ENCODE measurements at places on chromosomes 12 and 14.

- DNase-seq = no peak
Measured at GRCh38 chr14:34157651-34158050, 206.8 kb upstream of the EGLN3 start.

GRCh38 chr14:56394826-56395530, 184.6 kb upstream of the TMEM260 start:
- no peak for DNase-seq

GRCh38 chr14:100865682-100866591, 37.6 kb downstream of the RTL1 start:
- DNase-seq = no peak

- no peak for DNase-seq
Measured at GRCh38 chr14:41130274-41130673, 476.4 kb upstream of the LRFN5 start.

- DNase-seq = no peak
Measured at GRCh38 chr14:74634481-74634880, 22.4 kb upstream of the LTBP2 start.

DNA sequence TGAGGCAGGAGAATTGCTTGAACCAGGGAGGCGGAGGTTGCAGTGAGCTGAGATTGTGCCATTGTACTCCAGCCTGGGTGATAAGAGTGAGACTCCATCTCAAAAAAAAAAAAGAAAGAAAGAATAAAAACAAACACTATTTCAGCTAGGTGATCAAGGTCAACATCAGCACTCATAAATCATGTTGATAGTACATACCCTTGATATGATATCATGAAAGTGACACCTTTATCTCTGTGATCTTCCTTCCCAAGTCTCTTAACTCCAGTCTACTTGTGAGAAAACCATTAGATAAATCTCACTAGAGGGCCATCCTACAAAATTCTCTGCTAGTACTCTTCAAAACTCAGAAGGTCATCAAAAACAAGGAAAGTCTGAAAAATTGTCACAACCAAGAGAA, 44.2 kb upstream of the PTGR2 start:
- no peak for DNase-seq

DNA sequence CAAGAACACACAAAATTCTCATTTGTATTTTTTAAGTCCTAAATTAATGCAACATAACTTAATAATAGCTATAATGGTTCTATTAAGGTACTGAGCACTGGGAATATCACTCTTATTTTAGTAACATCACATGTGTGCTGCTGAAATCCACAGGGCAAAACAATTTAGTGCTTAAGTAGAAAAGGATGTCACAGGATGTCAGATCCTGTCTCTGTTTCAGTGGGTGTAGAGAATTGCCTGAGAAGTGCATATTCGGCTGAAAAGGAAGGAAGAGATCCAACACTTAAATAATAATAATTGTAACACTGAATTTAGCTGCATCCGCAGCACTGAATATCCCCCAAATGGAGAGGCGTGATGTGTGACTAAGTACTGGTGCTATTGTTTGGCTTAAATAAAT, 8.6 kb downstream of the LDHB start:
- DNase-seq = no peak

- DNase-seq = no peak
Measured at GRCh38 chr14:29821661-29822429, 105.8 kb downstream of the PRKD1 start.

- DNase-seq = no peak
Measured at GRCh38 chr12:69824966-69825560, at the start of gene MYRFL. Gene MYRFL, plus strand, starts transcription at chr12:69825227. Its CDS starts 291 bp downstream, at chr12:69825518.

DNA sequence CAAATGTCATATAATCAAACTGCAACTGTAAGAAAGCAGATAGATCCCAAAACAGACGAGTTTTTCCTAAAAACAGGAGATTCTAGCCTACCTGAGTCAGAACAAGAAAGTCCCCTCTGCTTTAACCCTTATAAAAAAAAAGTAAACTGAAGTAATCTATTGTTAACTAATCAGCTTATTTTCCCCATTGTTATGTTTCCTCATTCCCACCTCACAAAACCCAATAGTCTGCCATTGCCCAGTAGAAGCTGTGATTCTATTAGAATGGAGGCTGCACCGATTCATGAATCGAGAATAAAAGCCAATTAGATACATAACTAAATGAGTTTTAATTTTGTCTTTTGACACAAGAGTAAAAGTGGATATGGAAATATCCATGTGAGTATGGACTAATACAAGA, 115.4 kb downstream of the MED13L start:
- DNase-seq = no peak
